ENCODE measurements at places on chromosomes 2 and 18.

GRCh38 chr2:240405133-240405532 is 30.3 kb upstream of the GPC1 start:
- DNase-seq = no peak

DNA sequence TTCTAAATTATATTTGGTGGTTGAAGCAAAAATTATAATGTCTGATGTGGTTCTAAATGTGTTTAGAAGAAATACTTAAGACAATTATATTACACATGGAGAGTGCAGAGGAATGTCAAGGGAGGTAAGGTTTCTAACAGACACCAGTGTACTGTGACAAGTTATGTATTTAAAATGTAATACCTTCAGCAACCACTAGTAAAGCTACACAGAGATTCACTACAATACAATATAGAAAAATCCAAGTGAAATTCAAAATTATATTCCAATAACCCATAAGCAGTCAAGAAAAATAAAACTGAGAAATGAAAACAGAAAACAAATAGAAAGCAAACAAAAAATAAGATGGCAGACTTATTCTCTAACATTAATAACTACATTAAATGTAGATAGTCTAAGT is 249.5 kb upstream of the KLHL14 start:
- DNase-seq = no peak

DNA sequence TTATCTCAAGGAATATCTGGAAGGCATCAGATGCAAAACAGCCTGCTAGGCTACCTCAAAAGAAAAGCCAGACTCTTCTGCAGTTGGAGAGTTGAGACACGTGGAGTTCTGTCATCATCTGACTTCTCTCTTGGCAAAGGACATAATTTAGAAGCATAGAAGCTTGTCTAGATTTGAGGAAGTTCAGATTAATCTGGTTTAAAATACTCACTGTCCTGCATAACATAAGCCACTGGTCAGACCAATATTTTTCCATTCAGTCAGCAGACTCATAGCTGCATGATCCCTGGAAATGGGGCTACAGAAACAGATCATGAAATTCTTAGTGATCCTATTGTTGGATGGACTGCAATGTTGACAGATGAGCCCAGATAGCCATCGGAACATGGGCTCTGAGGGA is 349.0 kb downstream of the TXNL1 start:
- DNase-seq = no peak

GRCh38 chr2:206071807-206072206 is 14.2 kb downstream of the INO80D start:
- no peak for DNase-seq

- DNase-seq = no peak
Measured at GRCh38 chr2:119068154-119068725, 90.3 kb downstream of the C1QL2 start.

DNA sequence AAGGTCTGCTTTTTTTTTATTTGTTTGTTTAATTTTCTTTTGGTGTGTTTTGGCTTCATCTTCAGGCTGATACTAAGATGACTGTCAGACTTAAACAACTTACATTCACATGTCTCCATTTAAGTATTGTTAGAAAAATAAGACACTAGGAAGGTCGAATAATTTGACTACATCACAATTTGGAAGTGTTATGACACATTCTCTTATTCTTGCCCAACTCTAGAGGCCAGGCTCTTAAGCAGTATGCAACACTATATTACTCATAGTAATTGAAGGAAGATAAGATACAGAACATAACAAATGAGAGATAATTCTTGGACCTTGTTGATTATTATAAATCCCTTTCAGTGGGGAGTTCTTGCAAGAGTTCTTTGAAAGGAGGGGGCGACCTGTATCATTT is 295.3 kb upstream of the COL3A1 start:
- DNase-seq = no peak

DNA sequence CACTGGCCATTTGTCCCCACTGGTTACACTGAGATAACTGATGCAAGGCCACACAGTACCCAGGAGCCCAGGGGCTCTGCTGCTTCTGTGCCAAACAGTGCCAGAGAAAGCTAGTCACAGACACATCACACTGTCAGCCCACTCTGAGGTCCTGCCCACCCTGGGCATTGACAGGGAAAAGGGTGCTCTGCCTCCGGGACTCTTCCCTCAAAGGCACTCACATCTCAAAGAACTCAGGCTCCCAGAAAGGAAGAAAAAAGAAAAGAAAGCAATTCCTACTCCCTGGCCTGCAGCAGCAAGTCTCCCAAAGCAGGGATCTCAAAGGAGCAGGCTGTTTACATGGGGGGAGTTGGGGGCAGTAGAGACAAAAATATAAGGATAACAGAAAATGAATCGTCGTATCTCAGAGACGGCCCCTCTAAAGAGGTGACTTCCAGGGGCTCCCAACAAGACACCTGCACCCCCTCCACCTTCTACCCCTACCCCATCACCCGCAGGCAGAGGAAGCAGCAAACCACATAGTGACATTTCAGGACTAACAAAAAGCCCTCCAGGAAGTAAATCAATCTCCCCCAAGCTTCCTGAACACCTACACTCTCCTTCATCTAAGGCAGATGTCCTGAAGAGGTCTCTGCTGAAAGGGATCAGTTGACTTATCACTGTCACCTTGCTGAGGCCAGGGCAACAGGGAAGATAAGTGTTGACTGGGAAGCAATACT is 247.6 kb downstream of the TNS1 start:
- DNase-seq = no peak

DNA sequence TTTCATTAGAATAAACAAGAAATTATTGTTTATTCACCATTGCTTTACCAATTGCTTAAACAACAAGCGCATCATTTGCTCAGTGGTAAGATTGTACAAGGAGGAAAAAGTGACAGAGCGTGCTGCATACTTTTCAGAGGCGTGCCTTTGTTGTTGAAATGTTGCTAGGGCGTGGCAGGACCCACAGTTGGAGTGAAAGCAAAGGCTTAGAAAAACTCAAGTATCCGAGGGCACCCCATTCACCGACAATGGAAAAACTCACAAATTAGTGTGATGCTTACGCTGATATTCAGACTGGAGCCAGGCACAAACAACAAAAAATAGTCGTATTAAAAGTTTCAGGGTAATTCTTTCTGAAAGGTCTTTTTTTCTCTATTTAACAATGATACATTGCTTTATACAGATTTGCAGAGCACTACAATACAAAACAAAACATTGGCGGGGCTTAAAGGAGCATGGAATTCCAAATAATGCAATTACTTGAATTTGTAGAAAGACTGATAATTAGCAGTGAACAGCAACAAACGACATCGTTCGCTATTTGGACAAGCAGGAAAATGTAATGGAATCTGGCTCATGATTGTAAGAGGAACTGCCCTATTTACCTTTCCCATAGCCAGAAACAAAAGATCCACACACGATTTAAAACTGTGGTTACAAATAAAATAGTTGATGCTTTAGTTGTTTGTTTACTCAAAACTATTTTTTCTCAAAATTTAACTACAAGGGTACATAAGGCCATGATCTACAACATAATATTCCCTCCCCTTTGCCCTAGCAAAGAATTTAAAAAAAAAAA is 37.8 kb upstream of the RTTN start:
- no peak for DNase-seq

GRCh38 chr18:67636597-67637385 is 120.3 kb upstream of the DSEL start:
- DNase-seq = no peak

GRCh38 chr18:54269893-54270844 is 852 bp downstream of the POLI start:
- DNase-seq = no peak

- no peak for DNase-seq
Measured at GRCh38 chr18:22223254-22223964, 54.0 kb downstream of the GATA6 start.

- DNase-seq = no peak
Measured at GRCh38 chr18:64333584-64333983, 184.7 kb upstream of the LINC00305 start.

GRCh38 chr18:32470460-32470713 is 295 bp downstream of the GAREM1 start:
- no peak for DNase-seq
